ENCODE measurements at places on chromosomes 11 and 22.
A peak's percentile ranks its signal among the peaks of the same experiment; 100 is the strongest.

GRCh38 chr11:46537537-46538295 lies 56.1 kb downstream of the AMBRA1 start:
- peak; percentile 46 for DNase-seq

DNA sequence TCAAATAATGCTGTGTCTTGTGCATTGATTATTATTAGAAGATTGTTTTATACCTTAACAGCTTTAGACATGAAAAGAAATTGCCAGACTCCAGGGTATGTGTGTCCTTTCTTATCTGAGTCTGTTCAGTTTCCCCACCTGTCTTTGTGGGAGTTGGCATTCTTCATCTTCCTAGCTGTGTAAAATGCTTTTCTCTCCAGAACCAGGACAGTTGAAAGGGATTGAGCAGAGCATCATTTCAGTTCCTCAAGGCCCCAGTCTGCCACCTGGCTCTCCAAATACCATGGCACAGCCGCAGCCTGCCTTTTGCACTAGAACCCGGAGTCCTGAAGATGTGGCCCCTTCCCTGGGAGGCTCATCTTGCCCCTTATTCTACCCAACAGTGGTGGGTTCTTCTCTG lies 851.9 kb downstream of the NTM start:
- DNase-seq = no peak

GRCh38 chr22:50305393-50305922 lies 2.0 kb downstream of the PLXNB2 start:
- no peak for DNase-seq

GRCh38 chr11:120499088-120499487 lies 12.5 kb upstream of the GRIK4 start:
- no peak for DNase-seq

DNA sequence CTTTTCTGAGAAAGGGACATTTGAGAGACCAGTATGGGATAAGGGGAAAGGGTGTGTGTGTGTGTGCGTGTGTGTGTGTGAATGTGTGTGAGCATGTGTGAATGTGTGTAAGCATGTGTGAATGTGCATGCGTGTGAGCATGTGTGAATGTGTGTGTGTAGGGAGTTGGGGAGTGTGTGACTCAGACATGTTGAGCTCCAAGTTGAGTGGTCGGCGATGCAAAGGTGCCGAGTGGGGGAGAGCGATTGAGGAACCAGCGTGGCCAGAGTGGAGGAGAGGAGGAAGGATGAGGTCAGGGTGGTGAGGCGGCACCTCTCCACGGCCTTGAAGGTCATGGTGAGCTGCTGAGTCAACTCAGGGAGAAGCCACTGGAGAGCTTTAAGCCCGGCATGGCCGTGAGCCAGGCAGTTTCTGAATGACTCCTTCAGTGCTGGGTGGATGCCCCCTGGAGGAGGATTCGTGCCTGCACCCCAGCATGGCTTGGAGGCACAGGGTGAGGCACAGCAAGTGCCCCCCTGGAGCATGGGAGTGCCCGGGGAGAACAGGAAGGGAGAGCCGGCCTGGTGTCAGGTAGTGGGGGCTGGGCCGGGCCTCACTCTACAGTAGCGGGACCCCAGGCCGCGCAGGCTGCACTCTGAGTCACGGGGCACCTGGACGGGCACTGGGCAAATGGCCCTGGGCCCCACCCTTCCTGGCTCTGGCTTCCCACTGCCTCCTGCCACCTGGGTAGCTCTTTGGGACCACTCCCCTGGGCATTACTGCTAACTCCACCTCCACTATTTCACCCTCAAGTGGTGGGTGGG lies 8.2 kb upstream of the CCDC88B start:
- no peak for DNase-seq

Data from NCI-H1048 (cell line).